RWPE1 (cell line): ENCODE measurements at places on chromosomes 6 and 20.

GRCh38 chr6:169269180-169270076 is 15.8 kb upstream of the THBS2 start:
- peak; percentile 68 for DNase-seq

GRCh38 chr6:136526196-136526930 is 23.9 kb downstream of the MAP7 start:
- DNase-seq = no peak

- peak; percentile 2 for DNase-seq
Observed at GRCh38 chr6:69179681-69180080, 544.6 kb downstream of the ADGRB3 start.

DNA sequence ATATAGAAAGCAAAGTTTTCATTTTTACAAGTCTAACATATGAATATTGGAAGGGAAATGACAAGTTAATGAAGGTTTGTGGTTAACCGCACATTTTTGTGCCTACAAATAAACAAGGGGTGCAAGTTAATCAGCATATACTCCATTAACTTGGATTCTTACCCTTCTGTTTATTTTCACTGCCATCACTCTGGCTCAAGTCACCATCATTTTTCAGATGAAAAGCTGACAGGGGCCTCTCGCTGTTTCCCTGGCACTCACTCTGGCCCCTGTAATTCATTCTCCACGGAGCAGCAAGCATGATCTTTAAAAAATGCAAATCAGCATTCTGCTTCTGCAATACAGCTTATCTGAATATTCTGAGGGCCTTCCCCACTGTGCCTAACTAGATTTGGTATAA is 29.8 kb downstream of the APCDD1L start:
- DNase-seq = no peak

- DNase-seq = no peak
Observed at GRCh38 chr6:26330859-26331217, 34.2 kb upstream of the BTN3A2 start.

GRCh38 chr6:44659726-44660125 is 272.2 kb downstream of the CDC5L start:
- no peak for DNase-seq

DNA sequence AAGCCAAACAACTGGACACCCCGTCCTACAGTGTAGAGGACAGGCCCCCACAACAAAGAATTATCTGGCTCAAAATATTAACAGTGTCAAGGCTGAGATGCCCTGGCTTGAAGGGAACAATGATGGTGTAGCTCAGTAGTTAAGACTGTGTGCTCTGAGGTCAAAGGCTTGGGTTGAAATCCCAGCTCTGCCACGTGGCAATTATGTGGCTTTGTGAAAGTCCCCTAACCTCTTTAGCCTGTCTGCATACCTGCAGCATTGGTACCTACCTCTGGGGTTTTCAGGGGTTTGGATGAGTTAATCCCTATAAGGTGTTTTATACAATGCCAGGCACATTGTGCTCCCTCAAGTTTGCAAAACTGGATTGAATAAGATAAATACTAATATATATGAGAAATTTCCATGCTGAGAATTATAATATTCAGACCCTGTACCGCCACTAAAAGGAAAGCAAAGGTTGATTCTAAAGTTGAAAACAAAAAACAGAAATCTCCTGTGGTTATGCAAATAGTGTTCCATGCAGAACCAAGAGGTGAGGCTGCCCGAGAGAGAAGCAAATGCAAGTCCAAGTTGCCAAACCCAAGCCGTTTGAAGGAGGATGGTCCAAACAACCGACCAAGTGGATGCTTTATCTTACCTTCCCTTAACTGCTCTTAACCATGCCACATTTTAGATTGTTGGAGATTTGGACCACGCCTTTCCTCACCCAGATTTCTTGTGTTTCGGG is 199.8 kb downstream of the NFATC2 start:
- DNase-seq = no peak

DNA sequence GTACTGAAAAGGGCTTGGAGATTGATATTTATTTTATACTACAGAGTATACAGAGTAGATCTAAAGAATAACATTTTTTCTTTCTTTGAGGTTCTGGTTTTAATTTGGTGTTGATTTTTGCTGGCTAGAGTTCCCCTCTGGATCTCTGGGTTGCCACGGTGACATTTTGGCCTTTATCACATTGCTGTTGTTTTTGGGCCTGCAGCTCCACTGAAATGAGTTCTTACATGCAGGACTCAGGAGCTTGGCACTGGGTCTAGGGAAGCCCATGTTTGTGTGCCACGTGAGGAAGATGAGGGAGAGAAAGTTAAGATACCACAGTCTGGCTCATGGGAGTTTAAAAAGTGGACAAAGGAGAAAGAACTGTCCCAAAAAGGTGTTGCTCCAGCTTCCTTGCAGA is 7.4 kb upstream of the TFAP2C start:
- DNase-seq = no peak

- no peak for DNase-seq
Observed at GRCh38 chr20:54083459-54083858, 13.1 kb upstream of the BCAS1 start.

DNA sequence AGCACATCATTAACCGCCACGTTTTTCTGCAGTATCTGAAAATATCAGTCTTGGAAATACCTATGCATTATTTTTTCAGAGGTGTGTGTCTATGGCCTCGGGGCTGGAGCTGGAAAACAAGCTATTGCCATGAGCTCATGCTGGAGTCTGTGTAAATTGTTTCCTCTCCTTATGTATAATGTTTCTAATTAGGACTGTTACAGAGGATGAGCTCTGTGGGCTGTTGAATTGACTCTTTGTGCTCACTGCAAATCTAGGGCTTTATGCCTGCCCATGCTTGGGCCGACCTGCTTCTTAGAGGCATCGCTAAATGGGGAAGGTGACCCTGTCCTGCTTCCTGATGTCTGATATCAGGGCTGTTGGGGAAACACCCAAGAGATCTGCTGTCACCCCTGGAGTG is 80.8 kb upstream of the SLC22A16 start:
- DNase-seq = no peak
